ENCODE measurements at places on chromosomes 6 and 20.
A peak's percentile ranks its signal among the peaks of the same experiment; 100 is the strongest.

DNA sequence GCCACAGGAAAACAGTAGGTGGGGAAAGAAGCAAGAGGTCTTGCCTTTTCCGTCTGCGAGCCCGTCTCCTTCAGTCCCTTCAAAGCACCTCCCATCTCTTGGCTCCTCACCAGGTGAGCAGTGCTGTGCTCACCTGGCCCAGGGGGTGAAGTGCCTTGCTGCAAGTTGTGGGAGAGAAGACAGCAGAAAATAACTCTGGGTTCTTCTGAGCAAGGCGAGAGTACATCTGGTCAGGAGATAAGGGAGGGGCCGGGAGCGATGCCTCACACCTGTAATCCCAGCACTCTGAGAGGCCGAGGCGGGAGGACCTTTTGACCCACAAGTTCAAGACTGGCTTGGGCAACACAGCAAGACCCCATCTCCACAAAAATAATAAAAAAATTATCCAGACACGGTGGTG lies 35.6 kb upstream of the TGM3 start:
- DNase-seq: no peak

- no peak for DNase-seq
Measured at GRCh38 chr6:2081155-2082138, 164.0 kb downstream of the GMDS start.

DNA sequence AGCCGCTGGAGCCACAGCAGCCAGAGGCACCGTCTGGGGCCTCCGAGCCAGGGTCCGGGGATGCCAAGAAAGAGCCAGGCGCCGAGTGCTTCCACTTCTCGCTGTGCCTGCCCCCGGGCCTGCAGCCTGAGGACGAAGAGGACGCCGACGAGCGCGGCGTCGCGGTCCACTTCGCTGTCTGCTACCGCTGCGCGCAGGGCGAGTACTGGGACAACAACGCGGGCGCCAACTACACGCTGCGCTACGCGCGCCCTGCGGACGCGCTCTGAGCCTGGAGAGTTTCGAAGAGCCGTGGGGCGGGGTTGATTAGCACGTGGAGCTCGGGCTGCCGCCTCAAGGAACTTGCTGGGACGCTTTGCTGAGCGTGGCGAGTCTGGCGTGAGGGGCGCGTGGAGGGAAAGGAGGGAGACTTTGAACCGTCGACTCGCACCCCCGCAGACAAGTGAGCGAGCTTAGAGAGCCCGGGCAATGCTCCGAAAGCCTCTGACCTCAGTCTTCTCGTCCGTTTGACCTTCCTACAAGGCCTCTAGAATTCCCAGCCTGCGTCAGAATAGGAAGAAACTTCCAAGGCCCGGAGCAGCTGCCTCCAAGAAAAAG lies 1.3 kb downstream of the PPP1R3G start:
- no peak for DNase-seq

DNA sequence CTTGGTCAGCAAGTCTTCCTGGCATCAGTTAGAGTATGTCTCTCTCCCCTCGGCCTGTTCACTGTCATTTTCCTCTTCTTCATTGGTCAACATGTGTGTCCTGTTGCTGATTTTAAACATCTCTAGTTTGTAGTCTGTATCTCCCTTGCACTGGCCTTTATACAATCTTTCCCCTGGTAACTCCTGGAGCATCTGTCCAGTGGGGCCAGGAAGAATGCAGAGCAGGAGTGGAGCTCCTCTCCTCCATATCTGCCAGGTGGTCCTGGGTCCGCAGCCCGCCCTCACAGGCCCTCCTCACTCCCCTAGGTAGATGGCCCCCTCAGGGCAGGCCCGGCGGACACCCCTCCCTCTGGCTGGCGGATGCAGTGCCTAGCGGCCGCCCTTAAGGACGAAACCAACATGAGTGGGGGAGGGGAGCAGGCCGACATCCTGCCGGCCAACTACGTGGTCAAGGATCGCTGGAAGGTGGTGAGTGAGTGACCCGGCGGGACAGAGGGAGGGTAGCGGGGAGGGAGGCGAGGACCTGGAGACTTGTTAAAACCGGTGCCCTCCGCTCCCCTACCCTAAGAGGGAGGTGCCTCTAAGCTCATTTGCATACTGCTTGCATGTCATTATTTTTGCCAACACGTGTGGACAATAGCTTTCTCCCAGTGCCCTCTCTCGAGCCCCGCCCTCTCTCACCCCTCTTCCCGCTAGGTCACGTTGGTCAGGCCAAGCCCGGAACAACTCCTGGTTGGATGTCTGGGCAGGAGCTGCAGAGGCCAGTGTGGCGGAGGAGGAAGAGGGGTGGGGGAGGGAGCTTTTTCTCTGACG lies 3.2 kb downstream of the TTBK1 start:
- no peak for DNase-seq

DNA sequence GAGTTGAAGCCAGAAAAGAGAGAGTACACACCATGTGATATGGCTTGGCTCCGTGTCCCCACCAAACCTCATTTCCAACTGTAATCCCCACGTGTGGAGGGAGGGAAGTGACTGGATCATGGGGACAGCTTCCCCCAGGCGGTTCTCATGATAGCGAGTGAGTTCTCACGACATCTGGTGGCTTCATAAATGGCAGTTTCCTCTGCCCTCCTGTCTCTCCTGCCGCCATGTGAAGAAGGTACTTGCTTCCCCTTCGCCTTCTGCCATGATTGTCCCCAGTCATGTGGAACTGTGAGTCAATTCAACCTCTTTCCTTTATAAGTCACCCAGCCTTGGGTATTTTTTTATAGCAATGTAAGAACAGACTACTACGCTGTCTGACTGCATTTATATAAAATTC lies 40.3 kb downstream of the TAF4 start:
- no peak for DNase-seq

- DNase-seq: no peak
Measured at GRCh38 chr20:6914986-6915385, 147.5 kb downstream of the BMP2 start.

DNA sequence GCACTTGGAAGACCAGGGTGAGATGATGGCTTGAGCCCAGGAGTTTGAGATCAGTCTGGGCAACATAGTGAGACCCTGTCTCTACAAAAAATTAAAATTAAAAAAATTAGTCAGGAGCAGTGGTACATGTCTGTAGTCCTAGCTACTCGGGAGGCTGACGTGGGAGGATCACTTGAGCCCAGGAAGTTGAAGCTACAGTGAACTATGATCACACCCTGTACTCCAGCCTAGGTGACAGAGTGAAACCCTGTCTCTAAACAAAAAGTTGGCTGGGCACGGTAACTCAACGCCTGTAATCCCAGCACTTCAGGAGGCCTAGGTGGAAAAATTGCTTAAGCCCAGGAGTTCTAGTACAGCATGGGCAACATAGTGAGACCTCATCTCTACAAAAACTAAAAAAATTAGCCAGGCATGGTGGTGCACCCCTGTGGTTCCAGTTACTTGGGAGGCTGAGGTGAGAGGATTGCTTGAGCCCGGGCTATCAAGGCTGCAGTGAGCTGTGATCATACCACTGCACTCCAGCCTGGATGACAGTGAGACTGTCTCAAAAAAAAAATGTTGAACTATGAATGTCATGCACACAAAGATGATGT lies 60.8 kb upstream of the MYL9 start:
- DNase-seq: no peak

DNA sequence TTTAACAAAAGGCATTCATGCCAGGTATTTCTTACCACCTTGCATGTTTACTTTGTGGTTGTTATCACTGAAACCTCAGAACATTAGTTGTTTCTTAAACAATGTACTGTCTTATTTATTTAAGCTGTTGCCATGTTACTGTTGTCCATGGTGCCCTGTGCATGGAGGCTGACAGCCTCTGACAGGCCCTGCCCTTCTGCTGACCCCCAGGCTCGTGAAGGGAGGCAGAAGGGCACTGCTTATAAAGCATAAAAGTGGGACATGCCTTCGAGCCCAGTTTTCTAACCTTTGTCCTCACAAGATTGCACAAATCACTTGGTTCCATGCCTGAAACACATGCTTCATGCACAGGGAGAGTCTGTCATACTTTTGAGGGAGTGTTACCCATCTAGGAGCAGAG lies 46.7 kb upstream of the CLIC5 start:
- DNase-seq: no peak

DNA sequence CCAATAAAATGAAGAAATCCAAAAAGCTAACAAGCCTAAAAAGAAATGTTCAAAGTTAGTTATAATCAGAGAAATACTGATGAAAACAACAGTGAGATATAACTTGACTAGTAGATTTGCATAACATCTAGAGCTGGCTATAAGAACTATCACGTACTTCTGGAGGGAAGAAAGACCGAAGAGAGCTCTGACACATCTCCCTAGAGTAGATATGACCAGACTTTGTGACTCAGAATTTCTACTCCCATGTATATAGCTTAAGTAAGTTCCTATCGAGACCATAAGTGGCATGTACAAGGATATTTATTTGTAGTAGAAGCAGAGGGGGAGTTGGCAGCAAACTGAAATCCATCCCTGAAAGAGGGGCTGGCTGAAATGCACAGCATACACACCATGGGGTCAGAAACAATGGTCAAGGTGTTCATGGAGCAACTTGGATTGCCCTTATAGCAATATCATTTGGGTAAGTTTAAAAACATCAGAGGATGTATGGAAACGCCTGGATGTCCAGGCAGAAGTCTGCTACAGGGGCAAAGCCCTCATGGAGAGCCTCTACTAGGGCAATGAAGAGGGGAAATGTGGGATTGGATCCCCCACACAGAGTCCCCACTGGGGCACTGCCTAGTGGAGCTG lies 25.6 kb upstream of the IL17A start:
- no peak for DNase-seq

GRCh38 chr6:154319231-154319858 lies 37.3 kb downstream of the IPCEF1 start:
- DNase-seq: peak; percentile 2

DNA sequence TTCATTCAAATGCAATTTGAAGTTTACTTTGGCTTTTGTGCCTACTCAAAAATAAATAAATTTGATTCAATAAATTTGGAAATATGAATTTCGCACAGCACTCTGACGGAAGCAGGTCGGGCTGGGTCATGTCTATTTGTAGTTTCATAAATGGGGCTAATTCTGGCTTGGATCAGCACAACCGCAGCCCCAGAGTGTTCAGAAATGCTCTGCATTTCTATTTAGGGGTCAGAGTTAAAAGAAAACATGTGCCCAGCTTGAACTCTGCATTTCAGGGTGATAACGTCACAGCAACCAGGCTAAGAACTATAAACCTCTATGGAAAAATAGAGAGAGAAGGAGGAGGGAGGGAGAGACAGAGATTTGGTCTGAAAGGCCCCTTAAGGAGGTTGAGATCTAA lies 480.9 kb upstream of the NOX3 start:
- DNase-seq: no peak

GRCh38 chr6:90611543-90612312 lies 24.9 kb upstream of the MAP3K7 start:
- DNase-seq: no peak

- DNase-seq: peak; percentile 62
Measured at GRCh38 chr20:39877788-39878187, 811.2 kb downstream of the MAFB start.

DNA sequence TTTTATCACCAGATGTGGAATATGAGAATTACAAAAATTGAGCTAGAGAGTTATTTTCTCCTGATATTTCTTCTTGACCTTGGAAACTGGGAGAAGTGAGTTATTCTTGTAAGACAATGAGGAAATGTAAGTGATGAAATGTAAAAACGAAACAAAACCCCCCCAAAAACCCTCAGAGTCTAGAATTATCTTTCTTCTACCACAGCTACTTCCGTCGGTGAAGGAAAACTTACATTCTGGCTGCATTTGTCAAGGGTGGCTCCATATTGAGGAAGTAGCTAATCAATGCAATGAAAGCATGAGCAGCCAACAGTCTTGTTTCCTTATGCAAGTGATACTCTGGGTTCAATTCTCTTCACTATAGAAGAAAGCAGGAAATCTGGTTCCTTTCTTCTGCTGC lies 661.7 kb upstream of the CITED2 start:
- DNase-seq: no peak

- DNase-seq: no peak
Measured at GRCh38 chr6:53498649-53499048, 46.3 kb downstream of the GCLC start.

DNA sequence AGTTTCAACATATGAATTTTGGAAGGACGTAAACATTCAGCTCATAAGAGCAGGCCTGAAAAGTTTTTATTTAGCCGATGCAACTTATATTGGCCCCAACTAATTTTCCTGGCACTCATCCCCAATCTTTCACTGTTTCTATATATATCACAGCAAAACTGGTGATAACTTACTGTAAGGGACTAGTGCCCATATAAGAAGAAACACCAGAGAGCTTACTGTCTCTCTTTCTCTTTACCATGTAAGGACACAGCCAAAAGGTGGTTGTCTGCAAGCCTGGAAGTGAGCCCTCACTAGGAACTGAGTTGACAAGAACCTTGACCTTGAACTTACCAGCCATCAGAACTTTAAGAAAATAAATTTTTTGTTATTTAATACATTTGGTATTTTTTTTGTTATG lies 807.4 kb upstream of the CITED2 start:
- no peak for DNase-seq

DNA sequence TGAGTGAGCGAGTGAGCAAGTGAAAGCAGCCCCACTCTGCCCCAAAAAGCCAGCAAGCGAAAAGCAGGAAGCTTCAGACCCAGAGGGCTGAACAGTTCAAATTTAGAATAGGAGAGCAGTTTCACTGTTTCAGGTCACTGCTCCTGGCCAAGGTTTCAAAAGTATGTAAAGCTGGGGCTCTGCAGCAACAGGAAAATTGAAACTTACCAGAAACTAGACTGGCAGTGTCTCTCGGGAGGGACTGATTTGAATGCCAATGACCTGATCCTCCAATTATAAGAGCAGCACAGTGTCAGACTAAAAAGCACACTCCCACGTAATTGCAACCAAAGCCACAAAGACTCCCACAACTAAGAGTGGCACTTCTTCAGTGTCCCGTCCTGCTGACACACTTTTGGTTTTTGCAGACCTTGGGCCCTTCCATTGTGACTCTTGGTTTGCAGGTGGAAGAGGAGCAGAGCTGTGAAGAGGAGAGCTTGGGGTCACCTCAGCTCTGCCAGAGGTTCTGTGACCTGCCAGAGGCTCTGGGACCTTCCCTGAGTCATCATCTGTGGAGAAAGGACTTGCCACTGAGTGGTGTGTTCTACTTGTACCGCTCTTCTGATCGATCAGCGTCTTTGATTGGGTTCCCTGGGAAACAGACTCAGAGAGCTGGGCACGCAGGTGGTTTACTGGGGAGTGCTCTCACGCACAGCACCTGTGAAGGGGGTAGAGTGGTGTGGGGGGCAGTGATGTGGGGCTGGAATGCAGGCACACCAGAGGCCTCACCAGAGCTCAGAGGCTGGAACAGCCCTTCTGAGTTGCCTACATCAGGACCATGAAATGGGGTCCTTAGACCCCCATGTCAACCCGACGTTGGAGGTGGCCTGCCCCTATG lies 52.7 kb upstream of the PTGIS start:
- no peak for DNase-seq
